AG08395 (cell line): ENCODE measurements at places on chromosomes 11 and 22.

DNA sequence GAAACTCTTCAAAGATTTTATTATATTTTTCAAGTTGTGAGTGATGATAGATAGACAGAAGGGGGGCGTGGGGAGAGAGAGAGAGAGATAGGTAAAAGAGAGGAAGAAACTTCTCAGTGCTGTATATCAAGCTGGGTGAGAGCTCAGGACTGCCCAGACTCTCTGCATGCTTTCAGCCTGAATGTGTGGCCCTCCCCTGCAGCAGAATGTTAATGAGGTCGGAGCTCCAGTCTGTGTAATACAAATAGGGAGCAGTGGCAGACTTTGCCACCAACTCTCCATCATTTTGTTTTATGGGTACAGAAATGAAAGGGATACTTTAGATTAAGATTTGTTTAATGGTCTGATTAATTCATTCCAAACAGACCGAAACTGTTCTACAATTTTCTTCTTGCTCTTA is 752.8 kb downstream of the OPCML start:
- DNase-seq = peak; percentile 29

- no peak for DNase-seq
These were observed 32.3 kb downstream of the TMPRSS5 start for GRCh38 chr11:113673550-113674396.

DNA sequence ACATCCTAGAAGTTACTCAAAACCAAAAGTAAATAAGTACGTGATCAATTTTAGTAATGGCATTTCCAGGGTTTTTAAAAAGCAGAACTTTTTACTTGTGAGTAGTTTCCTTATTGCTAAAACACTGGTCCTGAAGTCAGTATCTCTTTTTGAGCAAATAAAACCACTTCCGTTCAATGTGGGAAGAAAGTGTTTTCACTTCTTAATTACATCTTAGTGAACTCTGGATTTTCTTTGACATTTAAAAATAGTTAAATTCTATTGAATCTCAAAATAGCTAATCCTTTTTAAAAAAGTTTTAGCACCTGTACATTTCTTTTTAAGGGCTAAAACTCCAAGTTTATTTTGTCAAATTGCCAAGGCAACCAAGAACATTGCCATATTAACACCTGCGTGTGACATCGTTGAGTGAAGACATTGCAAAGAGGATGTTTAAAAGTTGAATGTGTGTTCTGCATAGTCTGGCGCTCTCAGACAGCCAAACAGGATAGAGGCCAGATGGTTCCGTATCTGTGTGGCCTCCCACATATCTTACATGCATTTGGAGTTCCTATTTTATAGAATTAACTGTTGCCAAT is 17.2 kb upstream of the OR5B21 start:
- DNase-seq = no peak

- no peak for DNase-seq
These were observed 538.4 kb downstream of the FAM181B start for GRCh38 chr11:82195283-82195682.

GRCh38 chr11:8728563-8728962 is 46.0 kb downstream of the RPL27A start:
- DNase-seq = no peak

GRCh38 chr11:8826139-8826786 is 84.7 kb upstream of the AKIP1 start:
- DNase-seq = peak; percentile 35

GRCh38 chr11:131866535-131867400 is 496.4 kb downstream of the NTM start:
- no peak for DNase-seq

GRCh38 chr11:15483205-15483604 is 368.5 kb downstream of the INSC start:
- DNase-seq = no peak

- no peak for DNase-seq
These were observed 6.6 kb downstream of the PAX6 start for GRCh38 chr11:31804312-31805036.

GRCh38 chr11:73047773-73048371 is 94.2 kb downstream of the FCHSD2 start:
- no peak for DNase-seq

DNA sequence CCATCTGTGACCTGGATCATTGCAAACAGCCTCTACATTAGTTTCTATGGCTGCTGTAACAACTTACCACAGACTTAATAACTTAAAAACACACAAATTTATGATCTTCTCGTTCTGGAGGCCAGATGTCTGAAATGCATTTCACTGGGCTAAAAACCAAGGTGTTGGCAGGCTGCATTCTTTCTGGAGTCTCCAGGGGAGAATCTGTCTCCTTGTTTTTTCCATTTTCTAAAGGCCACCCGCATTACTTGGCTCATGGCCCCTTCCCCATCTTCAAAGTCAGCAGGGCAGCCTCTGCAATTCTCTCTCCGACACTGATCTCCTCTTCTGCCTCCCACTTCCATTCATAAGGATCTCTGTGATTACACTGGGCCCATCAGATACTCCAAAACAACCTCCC is 11.6 kb downstream of the SCGB1A1 start:
- peak; percentile 19 for DNase-seq

DNA sequence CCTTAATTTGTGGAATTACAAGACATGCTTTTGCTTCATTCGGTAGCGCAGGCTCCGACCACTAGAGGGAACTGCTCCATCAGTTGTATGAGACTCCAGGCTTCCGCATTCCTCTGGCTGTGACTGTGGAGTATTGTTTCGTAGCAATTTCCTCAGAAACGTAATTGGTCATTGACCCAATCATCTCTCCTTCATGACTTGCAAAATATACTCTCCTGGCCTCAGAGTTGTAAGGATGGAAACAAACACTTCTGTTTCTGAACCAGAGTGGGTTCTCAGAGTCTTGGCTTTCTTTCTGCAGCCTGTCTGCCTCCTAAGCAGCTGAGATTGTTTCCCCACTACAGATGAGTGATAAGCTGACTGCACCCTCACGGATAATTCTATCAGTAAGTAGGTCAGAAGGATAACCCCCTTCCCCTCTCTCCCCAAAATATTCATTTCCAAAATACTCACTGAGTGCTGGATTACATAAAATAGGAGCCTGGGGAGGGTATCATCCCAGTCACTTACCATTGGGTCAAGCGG is 146.8 kb upstream of the ZC3H12C start:
- peak; percentile 92 for DNase-seq

DNA sequence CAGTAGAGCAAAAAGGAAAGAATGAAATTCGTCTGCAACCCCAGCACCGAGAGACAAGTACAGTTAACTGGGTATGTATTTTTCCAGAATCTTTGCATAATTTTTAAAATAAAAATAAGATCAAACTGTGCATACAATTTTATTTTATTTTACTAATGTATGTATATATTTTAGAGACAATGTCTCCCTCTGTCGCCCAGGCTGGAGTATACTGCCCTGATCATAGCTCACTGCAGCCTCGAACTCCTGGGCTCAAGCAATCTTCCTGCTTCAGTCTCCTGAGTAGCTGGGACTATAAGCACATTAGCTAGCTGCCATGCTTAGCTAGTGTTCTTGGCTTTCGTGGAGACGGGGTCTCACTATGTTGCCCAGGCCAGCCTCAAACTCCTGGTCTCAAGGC is 18.8 kb upstream of the DRD2 start:
- DNase-seq = no peak

- peak; percentile 20 for DNase-seq
These were observed 5.2 kb downstream of the KCNJ5 start for GRCh38 chr11:128896356-128896755.

DNA sequence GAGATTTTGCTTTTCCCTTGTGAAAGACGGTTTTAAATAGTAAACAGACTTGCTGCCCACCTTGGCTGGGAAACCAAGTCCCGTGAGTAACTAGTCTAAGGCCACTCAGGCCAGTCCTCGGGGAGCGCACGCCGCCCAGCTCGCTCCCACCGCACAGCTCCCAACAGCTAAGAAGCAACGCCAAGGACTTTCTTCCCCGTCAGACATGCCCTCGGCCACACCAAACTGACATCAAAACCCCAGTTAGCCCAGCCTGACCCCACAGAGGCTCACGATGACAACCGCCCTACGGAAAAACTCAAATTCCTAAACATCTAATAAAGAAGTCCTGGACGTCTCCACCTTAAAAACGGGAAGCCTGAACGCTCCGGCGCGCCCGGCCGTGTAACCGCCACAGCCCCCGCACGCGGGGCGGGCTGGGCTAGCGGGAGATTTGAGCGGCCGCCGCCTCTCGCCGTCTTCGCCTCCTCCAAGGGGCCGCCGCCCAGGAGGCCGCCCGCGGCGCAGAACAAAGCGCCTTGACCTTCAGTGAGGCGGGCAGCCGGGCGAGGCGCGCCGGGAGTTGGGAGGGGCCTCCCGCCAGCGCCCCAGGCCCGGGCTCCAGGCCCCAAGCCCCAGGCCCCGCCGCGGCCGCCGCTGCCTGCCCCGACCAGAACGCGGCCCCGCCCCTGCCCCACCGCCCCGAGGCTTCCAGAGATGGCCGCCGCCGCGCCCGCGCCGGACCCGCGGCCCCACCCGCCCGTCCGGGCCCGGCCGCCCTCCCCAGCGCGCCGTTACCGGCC is 486 bp downstream of the NAP1L4 start:
- peak; percentile 49 for DNase-seq

DNA sequence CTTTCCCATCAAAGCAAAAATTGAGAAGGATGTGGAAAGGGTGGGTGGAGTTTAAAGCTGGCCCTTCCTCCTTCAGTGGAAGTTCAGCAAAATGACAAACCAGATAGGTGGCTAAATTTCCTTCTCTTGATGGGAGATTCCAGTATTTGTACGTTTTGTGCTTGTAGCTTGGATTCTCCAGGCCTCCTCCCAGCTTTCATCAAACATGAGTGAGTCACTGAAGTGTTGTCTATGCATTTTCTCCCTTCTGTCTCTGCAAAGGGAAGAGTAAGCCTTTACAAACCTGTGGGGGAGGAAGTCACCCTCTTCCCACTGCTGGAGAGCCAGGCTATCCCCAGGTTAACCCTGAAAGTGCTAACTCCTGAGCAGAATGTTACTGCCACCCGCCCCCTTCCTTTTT is 6.4 kb downstream of the MARK2 start:
- DNase-seq = peak; percentile 45

DNA sequence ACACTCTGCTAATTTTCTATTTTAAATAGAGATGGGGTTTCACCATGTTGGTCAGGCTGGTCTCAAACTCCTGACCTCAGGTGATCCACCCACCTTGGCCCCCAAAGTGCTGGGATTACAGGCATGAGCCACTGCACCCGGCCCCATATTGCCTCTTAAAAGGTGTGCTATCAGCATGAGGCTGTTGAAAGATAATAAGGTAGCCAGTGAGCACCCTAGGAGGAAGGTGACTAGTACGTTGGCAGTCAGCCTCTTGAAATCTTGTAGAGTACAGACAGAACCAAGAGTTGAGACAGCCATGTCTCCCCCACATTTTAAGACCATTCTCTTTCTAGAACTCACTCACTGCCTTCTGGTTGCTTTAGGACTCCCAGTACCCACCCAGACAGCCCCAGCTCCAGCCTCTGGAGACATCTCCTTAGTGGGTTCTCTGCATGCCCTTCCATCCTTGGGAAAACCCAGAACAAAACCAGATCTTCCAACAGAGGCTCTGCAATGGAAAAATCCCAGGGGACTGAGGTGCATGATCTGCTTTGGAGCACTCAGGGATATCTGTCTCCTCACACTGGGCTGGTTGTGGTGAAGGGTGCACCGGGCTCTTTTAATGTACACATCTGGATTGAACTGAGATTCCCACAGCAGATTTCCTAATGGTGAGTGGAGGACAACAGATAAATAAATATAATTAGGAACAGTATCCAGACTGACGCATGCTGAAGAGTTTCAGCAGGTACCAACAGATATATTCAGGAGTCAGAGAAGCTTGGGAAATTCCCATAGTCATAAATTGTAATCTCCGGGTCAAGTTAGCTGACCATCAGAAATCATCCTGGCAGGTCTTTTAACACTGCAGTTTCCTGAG is 49.4 kb downstream of the LRRC74B start:
- no peak for DNase-seq

DNA sequence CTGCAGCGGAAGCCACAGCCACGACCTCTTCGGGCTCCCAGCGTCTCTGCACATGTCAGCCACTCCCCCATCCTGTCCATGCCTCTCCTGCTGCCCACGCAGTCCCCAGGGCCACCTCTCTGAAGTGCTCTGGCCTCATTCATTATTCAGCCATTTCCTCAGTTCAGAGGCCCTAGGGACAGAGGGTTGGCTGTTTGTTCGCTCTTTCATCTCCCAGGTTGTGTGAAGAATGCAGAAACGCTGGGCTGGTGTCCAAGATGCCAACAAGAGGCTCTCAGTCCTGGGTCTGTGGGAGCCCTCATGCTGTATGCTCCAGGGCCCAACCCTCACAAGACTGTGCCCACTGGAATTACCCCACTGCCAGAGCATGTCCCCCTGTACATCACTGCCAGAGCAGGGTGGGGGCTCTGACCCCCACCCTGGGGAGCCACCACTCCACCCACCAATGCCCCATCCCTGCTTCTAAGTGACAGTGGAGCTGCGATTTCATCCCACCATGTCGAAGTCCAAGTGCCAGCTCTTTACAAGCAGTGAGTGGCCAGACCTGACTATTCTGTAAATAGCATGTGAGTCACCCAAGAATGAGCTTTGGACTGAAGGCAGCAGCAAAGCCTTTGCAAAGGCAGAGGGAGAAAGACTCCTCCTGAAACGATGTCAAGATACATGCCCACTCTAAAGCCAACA is 209.6 kb downstream of the BUD13 start:
- DNase-seq = peak; percentile 29

DNA sequence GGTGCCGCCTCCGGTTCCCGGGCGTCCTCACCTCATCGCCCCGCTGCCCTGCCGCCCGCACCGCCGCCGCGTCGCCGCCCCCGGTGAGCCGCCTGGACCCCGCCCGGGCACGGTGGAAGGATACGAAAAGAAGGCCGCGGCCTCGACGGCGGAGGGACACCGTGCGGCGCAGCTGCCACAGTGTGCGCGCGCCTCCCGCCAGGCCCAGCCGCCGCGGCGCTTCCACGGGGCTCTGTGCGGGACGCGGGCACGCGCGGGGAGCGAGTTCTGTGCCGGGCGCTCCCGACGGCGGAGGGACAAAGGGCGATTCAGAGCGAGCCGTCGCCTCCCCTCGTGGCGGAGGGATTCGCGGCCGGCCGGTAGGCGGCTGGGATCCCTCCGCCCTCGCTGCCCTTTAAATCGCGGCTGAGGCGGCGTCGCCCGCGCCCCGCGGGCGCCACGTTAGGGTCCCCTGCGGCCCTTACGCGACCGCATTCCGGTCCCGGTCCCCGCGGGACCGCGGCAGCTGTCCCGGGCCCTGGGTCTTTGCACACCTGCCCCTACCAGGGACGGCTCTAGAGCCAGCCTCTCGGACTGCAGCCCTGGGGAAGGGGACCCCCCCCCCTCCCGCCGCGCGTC is 568 bp upstream of the KMT5B start:
- DNase-seq = peak; percentile 87

DNA sequence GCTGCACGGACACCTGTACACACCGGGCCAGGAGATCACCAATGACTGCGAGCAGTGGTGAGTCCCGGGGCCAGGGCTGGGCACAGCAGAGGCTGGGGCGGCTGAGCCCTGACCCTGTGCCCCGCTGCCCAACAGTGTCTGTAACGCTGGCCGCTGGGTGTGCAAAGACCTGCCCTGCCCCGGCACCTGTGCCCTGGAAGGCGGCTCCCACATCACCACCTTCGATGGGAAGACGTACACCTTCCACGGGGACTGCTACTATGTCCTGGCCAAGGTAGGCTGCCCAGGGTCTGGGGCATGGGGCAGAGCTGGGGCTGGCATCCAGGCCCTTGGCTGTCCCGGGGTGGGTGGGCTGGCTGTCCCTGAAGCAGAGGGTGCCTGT is 7.7 kb downstream of the MUC2 start:
- DNase-seq = no peak

GRCh38 chr11:113779496-113779895 is at the start of gene CLDN25:
CLDN25 (plus strand) TSS chr11:113779796; CDS start chr11:113779796, 0 bp downstream.
- DNase-seq = no peak

GRCh38 chr11:66409226-66409625 is 11.6 kb upstream of the NPAS4 start:
- DNase-seq = no peak

GRCh38 chr11:44992774-44993173 is 42.1 kb upstream of the TP53I11 start:
- no peak for DNase-seq
